Activated naive CD4-positive, alpha-beta T cell treated with anti-CD3 and anti-CD28 coated beads for 36 hours (primary cell): ENCODE measurements at places on chromosomes 16 and 17. TPM values are rescaled to one million over a fixed set of nuclear protein-coding genes. Genes with fewer than 3 reads are reported as not detected.

Gene HIC1
- total RNA-seq, result 14.8 TPM

Gene SPN
- total RNA-seq, result 51.9 TPM

Gene ARRB2
- 174 TPM for total RNA-seq

Gene SLC5A10
- not detected for total RNA-seq

Gene NTN3
- not detected for total RNA-seq

Gene MARVELD3
- total RNA-seq, result not detected

Gene MSLN
- not detected for total RNA-seq

Gene SRL
- total RNA-seq, result not detected

Gene PAM16
- total RNA-seq, result 67.8 TPM

Gene C1QTNF8
- total RNA-seq, result not detected

Gene ZNF23
- 7.1 TPM for total RNA-seq

Gene CMTM2
- not detected for total RNA-seq

Gene SLC2A4
- total RNA-seq, result 0.19 TPM

Gene SLC13A5
- not detected for total RNA-seq

Gene NUDT21
- total RNA-seq, result 330 TPM

Gene PIRT
- total RNA-seq, result not detected

Gene TEKT3
- not detected for total RNA-seq

Gene KRT36
- total RNA-seq, result not detected

Gene C16orf96
- total RNA-seq, result 0.07 TPM

Gene TNFSF13
- total RNA-seq, result 2.6 TPM

Gene PRR11
- 77.4 TPM for total RNA-seq

Gene CPHXL2
- not detected for total RNA-seq

Gene NEURL4
- 22.5 TPM for total RNA-seq

Gene SLC6A2
- not detected for total RNA-seq

Gene SULT1A1
- total RNA-seq, result 9.7 TPM

Gene NGFR
- 0.12 TPM for total RNA-seq

Gene TMIGD1
- not detected for total RNA-seq

Gene GGNBP2
- 99.9 TPM for total RNA-seq

Gene MYH2
- total RNA-seq, result not detected

Gene OR1A1
- total RNA-seq, result not detected

Gene HID1
- 0.91 TPM for total RNA-seq

Gene ARHGAP44
- total RNA-seq, result not detected

Gene SHBG
- total RNA-seq, result not detected

Gene NECAB2
- not detected for total RNA-seq

Gene ABCC11
- 0.24 TPM for total RNA-seq

Gene ALOX15B
- not detected for total RNA-seq

Gene SLX4
- 14.1 TPM for total RNA-seq

Gene HSD11B2
- 1.1 TPM for total RNA-seq
